Right renal cortex interstitium (tissue), 3 donors: ENCODE measurements at places on chromosomes 16 and 17. TPM values are rescaled to one million over a fixed set of nuclear protein-coding genes. Genes with fewer than 3 reads are reported as not detected.

- DNase-seq: no peak
Measured at GRCh38 chr17:3827124-3827773, 18.8 kb downstream of the NCBP3 start.

- no peak for DNase-seq
Measured at GRCh38 chr16:13480801-13481200, 439.2 kb upstream of the ERCC4 start.

DNA sequence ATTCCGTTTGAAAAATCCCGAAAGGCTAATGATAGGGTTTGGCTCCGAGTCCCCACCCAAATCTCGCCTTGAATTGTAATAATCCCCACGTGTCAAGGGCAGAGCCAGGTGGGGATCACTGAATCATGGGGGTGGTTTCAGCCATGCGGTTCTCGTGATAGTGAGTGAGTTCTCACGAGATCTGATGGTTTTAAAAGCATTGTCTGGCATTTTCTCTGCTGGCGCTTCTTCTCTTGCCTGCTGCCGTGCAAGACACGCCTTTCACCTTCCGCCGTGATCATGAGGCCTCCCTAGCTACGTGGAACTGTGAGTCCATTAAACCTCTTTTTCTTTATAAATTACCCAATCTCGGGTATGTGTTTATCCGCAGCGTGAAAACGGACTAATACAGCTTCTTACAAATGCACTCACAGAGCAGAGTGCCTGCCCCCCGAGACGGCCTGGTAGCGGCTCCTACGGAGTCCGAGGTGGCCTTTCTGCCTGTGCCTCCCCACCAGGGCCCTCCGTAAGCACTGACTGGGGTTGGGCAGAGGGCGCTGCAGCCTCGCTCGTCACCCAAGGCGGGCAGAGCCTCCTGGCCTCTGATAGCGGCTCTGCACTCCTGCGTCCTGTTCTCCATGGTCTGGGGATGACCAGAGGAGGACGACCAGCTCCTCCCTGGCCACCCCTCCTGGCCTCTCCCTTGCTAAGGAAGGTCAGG is 131.7 kb downstream of the FOXL1 start:
- DNase-seq: no peak

DNA sequence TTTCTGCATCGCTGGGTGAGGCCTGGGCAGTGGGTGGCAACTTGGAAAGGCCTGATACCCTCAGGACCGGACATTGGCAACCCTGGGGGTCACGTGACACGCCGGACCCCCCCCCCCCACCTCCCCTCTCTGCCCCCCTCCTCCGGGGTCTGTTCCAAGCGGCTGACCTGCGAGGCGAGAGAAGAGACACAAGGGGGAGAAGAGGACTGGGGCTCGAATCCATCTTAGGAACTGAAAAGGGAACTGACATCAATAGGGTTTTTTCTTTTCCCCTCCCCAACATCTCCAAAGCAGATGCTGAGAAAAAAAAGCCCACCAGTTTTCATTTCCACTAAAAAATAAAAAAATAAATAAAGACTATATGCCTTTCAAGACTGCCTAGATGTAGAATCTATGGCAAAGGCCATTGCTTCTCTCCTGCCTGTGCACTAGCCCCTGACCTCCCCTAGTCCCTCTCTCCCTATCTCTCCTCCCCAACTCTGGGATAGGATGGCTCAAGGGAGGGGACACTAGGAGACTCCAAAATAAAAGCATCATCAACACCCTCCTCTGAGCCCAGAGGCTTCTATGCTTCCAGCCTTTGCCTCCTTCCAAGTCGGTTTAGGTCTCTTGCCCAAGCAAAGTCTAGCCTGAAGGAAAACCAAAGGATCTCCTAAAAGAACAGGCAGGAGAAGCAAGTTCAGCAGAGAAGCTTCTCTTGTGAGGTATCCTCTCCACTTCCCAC is 7.7 kb upstream of the HOXB2 start:
- no peak for DNase-seq

The KCTD19 gene
- 1.0 TPM for polyA plus RNA-seq

The FBXO47 gene
- not detected for polyA plus RNA-seq

GRCh38 chr17:48868916-48869500 is 23.6 kb upstream of the ATP5MC1 start:
- no peak for DNase-seq
